Upper lobe of right lung (tissue), 1 donor: ENCODE measurements at places on chromosomes 7 and 10. TPM values are rescaled to one million over a fixed set of nuclear protein-coding genes. Genes with fewer than 3 reads are reported as not detected.

DNA sequence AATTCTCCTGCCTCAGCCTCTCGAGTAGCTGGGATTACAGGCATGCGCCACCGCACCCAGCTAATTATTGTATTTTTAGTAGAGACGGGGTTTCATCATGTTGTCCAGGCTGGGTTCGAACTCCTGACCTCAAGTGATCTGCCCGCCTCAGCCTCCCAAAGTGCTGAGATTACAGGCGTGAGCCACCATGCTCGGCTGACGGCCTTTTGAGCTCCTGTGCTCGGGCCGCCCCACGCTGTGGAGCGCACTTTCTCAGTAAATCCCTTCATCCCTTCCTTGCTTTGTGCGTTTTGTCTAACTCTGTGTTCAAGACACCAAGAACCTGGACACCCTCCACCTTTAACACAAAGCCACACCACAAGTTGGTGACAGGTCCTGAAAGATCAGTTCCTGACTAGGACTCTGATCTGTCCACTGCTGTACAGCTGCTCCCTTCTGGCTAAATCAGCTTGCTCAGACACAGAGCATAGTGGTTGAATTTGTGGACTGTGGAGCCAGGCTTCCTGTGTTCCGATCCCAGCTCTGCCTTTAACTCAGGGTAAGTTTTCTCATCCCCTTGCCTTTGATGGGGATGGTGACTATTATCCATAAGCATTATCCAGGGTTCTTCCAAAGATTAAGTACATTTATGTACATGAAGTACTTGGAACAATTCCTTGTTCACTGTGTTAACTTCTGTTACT, 20.1 kb downstream of the CHST3 start:
- H3K4me1 ChIP-seq = peaks cover 64% of the 10 kb centered on the region
- no peak overlapping the region for H3K4me3 ChIP-seq

GRCh38 chr7:159370-160270, 32.8 kb upstream of the FAM20C start:
- DNase-seq = peak; percentile 45
- no peak overlapping the region for H3K4me3 ChIP-seq
- H3K4me1 ChIP-seq = peaks cover 3% of the 10 kb centered on the region
- H3K27me3 ChIP-seq = no peaks in the 10 kb centered on the region
- no peaks in the 10 kb centered on the region for H3K36me3 ChIP-seq
- H3K27ac ChIP-seq = no peak overlapping the region

DNA sequence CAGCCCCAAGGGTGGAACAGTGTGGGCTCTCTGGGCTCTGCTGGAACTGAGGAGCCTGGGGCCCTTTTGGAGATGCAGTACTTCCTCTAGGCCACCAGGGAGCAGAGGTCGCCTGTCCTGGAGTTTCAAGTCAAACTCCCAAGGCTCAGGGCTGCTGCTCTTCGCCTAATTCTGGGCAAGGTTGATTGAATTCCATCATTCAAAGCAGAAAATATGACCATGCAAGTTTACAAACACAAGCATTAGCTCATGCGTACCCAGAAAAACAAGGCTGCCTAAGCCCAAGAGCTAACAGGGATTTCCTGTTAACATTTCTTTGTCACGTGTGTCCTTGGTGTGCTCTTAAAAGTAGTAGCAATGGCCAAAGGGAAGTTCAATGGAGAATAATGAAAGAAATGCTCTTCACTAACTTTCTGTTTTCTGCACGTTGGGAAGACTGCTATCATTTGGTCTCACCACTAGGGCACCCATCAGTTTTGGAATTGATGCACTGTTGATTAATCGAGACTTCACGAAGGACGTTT, 20.1 kb downstream of the LDB3 start:
- no peak overlapping the region for H3K4me3 ChIP-seq
- H3K27me3 ChIP-seq = no peaks in the 10 kb centered on the region
- no peaks in the 10 kb centered on the region for H3K36me3 ChIP-seq

- DNase-seq = no peak
- peaks cover 66% of the 10 kb centered on the region for H3K4me1 ChIP-seq
- H3K4me3 ChIP-seq = no peak overlapping the region
- H3K27me3 ChIP-seq = no peaks in the 10 kb centered on the region
- H3K36me3 ChIP-seq = no peaks in the 10 kb centered on the region
- peak overlapping the region; percentile 90 for H3K27ac ChIP-seq
These were observed 29.6 kb downstream of the WBP1L start for GRCh38 chr10:102773320-102773719.

DNA sequence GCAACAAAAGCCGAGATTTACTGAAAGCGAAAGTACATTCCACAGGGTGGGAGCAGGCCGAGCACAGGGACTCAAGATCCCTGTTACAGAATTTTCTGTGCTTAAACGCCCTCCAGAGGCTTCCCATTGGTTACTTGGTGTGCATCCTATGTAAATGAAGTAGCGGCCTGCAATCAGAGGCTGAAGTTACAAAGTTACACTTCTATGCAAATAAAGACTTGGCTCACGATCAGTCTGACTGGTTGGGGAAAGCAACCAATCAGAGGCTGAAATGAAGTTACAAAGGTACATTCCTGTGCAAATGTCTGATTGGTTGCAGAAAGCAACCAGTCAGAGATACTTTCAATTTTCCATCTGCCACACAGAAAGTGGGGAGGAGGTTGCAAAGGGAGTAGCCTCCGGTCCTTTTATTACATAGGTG, 4.1 kb downstream of the ACBD7 start:
- no peak for DNase-seq
- no peaks in the 10 kb centered on the region for H3K36me3 ChIP-seq
- peaks cover 7% of the 10 kb centered on the region for H3K4me1 ChIP-seq
- peak overlapping the region; percentile 72 for H3K27ac ChIP-seq
- peak overlapping the region; percentile 55 for H3K4me3 ChIP-seq
- H3K27me3 ChIP-seq = no peaks in the 10 kb centered on the region

- H3K4me3 ChIP-seq = peak within 1 kb of the TSS; percentile 51
- no peak within 1 kb of the TSS for H3K27ac ChIP-seq
- peak; percentile 65 for DNase-seq
- peaks cover 49% of the 10 kb centered on the region for H3K27me3 ChIP-seq
These were observed at the start of gene ATRNL1 for GRCh38 chr10:115093286-115093775. TSS of gene ATRNL1 (plus strand) at chr10:115093365. CDS start at chr10:115093751, 386 bp downstream.

GRCh38 chr7:6128205-6128604, 97.0 kb downstream of the ANKRD61 start:
- H3K4me3 ChIP-seq = no peak overlapping the region
- H3K36me3 ChIP-seq = peaks cover 31% of the 10 kb centered on the region
- H3K27me3 ChIP-seq = no peaks in the 10 kb centered on the region
- no peaks in the 10 kb centered on the region for H3K4me1 ChIP-seq

DNA sequence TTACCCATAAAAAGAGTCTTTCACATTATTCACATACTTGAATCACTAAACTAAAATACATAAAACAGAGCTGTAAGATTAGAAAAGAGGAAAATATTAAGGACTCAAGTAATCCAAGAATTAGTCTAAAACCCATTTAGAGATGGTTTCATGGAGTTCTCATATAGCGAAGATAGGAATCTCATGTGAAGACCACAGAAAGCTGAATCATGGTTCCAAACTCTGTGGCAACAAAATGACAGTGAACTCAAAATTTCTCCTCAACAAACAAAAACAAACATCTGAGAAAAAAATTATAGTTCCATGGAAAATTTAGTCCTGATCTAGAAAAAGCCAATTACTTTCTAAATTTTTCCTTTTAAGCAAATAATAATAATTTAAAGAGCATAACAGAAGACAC, 34.6 kb downstream of the BAZ1B start:
- DNase-seq = no peak
- no peaks in the 10 kb centered on the region for H3K27me3 ChIP-seq
- H3K4me3 ChIP-seq = no peak overlapping the region
- no peaks in the 10 kb centered on the region for H3K4me1 ChIP-seq
- no peak overlapping the region for H3K27ac ChIP-seq

- no peaks in the 10 kb centered on the region for H3K4me1 ChIP-seq
- H3K27me3 ChIP-seq = no peaks in the 10 kb centered on the region
- no peak overlapping the region for H3K27ac ChIP-seq
- DNase-seq = no peak
These were observed 97.9 kb downstream of the MTPN start for GRCh38 chr7:135879233-135879632.

DNA sequence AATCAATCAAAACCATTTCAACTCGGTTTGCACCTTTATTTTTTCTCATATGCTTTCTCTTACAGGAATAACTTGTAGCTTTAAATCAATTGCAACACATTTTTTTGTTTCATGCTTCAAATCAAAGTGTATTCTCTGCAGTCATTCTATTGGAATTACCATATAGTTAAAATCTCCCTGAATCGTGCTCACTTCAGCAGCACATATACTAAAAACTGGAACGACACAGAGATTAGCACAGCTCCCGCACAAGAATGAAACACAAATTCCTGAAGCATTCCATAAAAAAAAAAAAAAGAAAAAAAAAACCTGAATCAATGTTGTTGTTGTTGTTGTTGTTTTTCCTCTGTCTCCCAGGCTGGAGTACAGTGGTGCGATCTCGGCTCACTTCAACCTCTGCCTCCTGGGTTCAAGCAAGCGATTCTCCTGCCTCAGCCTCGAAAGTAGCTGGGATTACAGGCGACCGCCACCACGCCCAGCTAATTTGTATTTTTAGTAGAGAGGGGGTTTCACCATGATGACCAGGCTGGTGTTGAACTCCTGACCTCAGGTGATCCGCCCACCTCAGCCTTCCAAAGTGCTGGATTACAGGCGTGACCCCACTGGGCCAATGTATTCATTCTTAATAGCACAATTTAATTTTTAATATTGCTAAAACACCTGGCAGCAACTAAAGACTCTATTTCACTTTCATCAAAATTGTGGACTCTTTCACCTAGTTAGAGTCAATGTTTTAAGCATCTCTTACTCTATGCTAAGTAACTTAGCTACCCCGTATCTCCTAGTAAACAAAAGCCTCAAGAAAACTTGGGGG, 26.3 kb downstream of the ANKRD61 start:
- H3K27ac ChIP-seq = peak overlapping the region; percentile 93
- peaks cover 22% of the 10 kb centered on the region for H3K4me1 ChIP-seq
- DNase-seq = no peak
- no peaks in the 10 kb centered on the region for H3K27me3 ChIP-seq

DNA sequence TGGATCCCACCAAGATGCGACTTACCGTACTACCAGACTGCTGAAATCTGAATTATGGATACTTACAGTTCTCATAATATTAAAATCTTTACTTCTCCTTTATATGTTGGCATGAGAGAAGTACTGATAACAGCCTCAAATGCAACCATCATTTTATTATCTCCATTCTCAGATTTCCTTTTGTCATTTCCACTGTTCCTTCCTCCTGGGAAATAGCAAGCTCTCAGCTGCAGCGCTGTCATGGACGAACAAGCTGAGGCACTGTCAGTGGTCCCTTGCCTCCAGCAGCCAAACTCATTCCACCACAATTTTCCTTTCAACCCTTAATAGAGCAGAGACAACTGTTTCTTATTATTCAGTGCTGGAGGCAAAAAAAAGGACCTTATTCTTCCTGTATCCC, 478.4 kb downstream of the ARL4A start:
- H3K27me3 ChIP-seq = no peaks in the 10 kb centered on the region
- DNase-seq = no peak
- no peak overlapping the region for H3K27ac ChIP-seq

- peaks cover 12% of the 10 kb centered on the region for H3K4me1 ChIP-seq
- no peaks in the 10 kb centered on the region for H3K27me3 ChIP-seq
- no peak overlapping the region for H3K4me3 ChIP-seq
- no peak overlapping the region for H3K27ac ChIP-seq
These were observed 148.1 kb downstream of the ITGA8 start for GRCh38 chr10:15571575-15571974.

DNA sequence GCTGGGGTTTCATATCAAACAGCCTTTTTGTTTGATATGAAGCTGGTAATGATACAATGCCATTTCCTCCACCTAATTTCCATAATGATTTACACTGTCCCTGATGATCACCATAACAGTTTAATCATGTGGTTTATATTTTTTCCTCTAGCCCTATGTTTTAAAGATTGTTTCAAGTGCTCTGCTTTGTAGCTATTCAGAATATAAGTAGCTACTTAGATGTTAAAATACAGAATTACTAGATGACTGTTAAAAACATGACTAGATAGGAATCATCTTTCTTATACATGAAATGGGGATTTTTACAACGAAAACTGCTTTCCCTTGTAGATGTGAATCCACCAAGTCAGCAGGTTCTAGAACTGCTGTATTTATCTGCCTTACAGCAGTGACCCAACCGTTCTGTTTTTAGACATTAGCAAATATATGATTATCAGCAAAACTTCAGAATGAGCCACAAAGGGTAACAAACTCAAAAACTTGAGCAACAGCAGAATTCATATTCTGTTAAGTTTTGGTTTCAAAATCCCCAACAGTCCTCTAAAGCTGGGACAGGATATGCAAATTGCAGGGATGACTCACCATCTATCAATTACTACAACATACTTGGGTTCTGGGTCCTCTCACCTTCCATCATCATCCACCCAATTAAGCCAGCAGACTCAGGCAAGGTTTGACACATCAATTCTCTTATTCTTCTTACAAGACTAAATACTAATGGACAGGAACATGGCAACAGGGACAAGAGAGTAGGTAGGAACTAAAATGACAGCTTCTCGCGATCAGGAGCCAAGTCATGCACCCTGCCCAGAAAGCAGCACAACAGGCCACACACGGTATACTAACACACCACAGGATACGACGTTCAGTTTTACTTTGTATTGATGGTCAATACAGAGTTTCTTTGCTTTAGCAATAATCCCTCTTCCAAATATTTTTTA, 83.9 kb downstream of the PIP4K2A start:
- H3K4me1 ChIP-seq = peaks cover 34% of the 10 kb centered on the region
- H3K27ac ChIP-seq = peak overlapping the region; percentile 49
- no peaks in the 10 kb centered on the region for H3K27me3 ChIP-seq
- H3K36me3 ChIP-seq = no peaks in the 10 kb centered on the region
- H3K4me3 ChIP-seq = no peak overlapping the region

- H3K36me3 ChIP-seq = no peaks in the 10 kb centered on the region
- H3K4me1 ChIP-seq = no peaks in the 10 kb centered on the region
- DNase-seq = no peak
- no peak overlapping the region for H3K4me3 ChIP-seq
These were observed 85.8 kb upstream of the WDR11 start for GRCh38 chr10:120765226-120765803.

GRCh38 chr7:50980411-50980810, 197.7 kb upstream of the GRB10 start:
- no peak for DNase-seq
- no peaks in the 10 kb centered on the region for H3K4me1 ChIP-seq
- H3K27me3 ChIP-seq = no peaks in the 10 kb centered on the region
- H3K27ac ChIP-seq = no peak overlapping the region

- H3K27me3 ChIP-seq = no peaks in the 10 kb centered on the region
- H3K4me3 ChIP-seq = no peak overlapping the region
- H3K27ac ChIP-seq = no peak overlapping the region
- no peak for DNase-seq
- no peaks in the 10 kb centered on the region for H3K4me1 ChIP-seq
These were observed 1018.7 kb downstream of the TYW1 start for GRCh38 chr7:68015122-68015977.

Gene TMEM178B
- total RNA-seq = 1.4 TPM

Gene TMEM236
- total RNA-seq = 5.0 TPM

Gene PRPS1L1
- not detected for total RNA-seq

Gene SPDYE2B
- not detected for total RNA-seq
